ENCODE measurements at places on chromosomes 6 and 20.

- DNase-seq: peak; percentile 13
Observed at GRCh38 chr6:105363100-105363754, 39.7 kb downstream of the PREP start.

DNA sequence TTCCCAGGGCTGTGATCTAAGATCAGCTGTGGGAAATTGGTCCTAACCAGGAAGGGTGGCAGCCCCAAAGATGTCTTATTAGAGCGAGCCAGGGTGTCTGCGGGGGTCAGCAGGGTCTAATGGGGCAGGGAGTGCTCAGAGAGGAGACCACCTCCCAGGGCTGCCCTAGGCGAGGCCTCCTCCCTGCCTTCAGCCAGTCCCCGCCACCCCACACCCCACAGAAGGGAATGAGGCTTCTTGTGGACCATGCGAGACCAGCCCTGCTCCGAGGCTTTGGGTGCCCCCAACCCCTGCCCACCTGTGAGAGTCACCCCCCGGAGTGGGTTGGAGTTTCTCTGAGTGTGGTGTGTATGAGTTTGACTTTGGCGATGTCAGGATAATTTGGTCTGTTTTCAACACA, 37.8 kb downstream of the SYNJ2 start:
- DNase-seq: no peak

DNA sequence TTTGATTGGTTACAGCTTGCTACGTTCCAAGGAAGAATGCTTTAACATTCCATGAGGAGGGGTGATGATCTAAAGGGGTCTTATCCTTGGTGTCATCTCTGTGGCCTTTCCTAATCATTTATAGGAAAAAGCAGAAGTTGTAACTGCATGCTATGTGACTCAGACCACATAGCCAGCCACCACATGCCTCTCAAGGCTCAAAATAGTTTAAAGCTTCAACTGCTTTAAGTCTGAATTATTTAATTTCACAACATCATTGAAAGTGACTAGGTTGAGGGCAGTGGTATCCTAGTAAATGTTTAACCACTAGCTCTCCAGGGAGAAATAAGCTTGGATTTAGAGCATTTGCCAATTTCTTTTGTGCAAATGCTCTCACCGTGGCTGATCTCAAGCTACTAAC, 29.7 kb downstream of the MC3R start:
- DNase-seq: no peak

DNA sequence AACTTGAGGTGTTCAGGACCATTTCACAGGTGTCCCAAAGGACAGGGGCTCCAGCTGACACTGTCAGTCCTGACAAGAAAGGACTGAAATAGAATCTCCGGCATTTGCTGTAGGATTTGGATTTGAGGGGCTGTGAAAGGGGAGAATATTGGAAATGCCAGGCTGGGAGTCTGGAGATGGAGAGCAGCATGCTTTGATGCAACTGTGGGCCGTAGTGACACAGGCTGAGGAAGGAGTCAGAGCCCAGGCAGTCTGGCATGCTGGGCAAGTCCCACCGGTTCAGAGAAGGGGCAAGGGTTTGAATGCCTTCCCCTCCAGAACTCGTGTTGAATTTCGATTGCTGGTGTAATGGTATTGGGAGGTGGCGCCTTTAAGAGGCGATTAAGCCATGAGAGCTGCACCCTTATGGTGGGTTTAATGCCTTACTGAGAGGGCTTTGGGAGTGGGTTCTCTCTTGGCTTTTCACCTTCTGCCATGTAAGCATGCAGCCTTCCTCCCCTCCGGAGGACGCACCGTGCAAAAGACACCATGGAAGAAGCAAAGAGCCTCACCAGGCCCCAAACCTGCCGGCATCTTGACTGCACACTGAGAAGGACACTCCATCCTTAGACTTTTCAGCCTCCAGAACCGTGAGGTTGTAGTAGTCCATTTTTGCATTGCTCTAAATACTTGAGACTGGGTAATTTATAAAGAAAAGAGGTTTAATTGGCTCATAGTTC, 9.4 kb upstream of the PYGB start:
- no peak for DNase-seq

All from hypothalamus (tissue), 51 donors.